Right cardiac atrium (tissue), 5 donors: ENCODE measurements at places on chromosomes 3 and 15.

DNA sequence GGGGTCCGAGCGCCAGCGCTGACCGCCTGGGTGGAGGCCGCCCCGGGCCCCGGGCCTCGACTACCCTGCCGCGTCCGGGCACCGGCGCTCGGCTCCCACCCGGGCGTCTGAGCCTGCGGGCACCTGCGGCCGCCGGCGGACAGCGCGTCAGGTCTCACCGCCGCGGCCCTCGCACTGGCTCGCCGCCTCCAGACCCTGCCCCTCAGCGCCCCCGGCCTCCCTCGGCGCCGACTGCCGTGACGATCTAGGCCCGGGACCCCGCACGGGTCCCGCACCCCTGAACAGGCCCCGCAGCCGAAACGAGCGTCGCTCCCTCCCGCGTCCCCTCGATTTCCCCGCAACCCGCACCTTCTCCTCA is 297 bp downstream of the PRC1 start:
- no peak for DNase-seq

DNA sequence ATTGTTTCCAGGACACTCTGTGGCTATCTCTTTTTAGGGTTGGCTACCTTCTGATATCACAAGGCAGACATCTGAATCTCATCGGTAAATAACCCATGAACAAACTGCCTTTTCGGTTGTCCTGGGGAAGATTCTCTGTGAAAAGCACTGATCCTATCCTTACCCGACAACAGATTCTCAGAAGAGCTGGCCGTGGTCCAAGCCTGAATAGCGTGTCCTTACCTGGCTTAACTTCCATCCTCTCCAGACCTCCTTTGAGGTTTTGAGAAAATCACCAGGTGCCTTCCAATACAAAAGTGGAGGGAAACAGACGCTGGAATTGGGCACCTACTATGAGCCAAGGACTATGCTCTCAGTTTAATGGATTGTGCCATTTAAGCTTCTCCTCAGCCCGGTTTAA is 87.4 kb upstream of the ARHGEF3 start:
- DNase-seq = no peak

DNA sequence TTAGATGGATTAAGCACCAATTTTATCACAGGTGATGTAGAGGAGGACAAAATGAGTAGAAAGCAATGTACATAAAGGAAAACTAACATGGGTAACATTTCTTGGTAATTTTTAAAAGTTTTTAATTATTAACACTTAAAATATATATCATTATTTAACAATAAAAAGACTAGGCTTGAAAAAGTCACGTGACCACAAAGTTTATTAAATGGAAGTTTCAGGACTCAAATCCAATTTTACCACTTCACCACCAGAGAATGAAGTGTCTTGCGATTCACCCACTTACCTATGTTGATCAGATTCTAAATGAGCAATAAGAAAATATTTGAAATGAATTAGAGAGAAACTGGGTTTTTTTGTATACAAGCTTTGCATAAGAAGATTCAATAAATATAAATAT is 721.3 kb downstream of the GBE1 start:
- DNase-seq = no peak

GRCh38 chr15:63502843-63503738 is 1.3 kb upstream of the USP3 start:
- DNase-seq = peak; percentile 95

GRCh38 chr3:195736866-195737490 is 16.2 kb downstream of the MUC20 start:
- no peak for DNase-seq

DNA sequence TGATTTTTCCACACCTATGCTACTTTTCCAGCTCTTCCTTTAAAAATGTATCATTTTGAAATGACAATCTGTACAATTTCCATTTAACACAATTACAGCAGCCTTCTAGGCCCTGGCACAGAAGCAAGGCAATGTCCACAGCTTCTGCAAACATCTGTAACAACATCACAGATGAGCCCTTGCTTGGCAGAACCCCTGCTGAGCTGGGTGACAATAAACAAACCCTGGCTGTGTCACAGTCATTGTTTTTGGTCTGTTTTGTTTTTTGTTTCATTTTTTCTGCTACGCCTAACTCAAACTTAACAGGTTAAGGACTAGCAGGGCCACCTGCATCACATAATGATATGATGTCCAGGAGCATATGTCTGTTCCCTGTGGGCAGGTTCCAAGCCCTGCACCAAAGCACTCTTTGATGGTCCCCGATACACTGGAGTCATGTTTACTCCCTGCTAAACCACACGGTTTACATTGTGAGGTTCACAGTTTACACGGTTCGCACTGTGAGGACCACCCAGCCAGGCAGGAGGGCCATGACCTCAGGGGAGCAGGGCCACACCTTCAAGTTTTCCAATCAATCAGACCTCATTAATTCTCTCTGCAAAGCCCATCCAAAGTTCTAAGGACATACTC is 186.8 kb upstream of the CHRNA7 start:
- DNase-seq = no peak

DNA sequence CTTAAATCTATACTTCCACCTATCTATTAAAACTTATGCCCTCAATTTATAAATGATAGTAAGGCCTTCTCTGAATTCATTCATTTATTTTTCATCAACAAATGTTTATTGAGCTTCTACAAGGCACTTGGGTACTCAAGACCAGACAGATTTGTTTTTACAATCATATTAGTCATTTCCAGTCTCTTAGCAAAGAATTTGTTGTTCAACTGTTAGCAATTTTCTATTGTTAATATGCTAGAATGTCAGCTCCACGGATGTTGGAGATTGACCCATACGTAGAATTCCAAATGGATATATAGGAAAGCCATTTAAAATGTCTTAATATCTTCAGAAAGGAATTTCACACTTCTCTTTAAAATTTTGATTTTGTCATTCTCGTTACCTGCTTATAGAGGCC is 36.7 kb downstream of the ZBTB38 start:
- DNase-seq = no peak

GRCh38 chr3:16522834-16523233 is 9.3 kb upstream of the RFTN1 start:
- DNase-seq = no peak

GRCh38 chr3:98026425-98027084 is 8.6 kb downstream of the GABRR3 start:
- no peak for DNase-seq

DNA sequence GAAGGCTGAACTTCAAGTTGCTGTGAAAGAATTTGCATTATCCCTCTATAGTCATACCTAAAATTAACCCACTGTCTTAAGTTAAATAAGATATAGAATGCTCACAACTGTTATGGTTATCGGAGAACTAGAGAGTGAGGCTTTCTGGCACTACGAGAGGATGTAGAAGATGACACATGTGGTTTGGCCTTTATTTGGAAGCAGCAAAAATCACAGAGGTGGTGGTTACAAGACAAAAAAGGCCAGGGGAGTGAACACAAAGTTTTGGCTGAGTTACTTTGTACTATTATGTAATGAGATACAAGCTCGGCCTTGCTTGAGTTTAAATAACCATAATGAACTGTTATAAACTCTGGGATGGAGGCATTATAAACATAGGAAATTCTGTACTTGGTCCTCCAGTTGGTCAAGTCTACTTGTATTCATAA is 78.3 kb upstream of the ICE2 start:
- no peak for DNase-seq

GRCh38 chr15:48501208-48501607 is 144.3 kb downstream of the FBN1 start:
- DNase-seq = no peak

DNA sequence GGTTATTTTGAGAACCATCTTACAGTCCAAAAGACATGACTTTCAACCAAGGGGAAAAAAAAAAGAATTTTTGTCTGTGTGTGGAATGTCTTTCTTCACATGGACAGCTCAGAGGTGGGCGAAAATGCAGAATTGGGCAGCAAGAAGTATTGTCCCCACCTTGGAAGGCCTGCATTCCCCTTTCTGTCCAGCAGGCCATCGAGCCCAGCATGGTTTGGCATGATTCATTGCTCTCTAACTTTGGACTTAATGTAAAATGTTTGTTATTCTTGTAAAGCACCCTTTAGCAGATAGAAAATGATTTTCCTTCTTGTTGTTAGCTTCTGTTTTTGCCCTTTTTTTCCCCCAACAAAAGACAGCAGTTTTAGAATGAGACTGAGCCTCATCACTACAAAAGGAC is 12.4 kb downstream of the MYO1E start:
- DNase-seq = no peak

DNA sequence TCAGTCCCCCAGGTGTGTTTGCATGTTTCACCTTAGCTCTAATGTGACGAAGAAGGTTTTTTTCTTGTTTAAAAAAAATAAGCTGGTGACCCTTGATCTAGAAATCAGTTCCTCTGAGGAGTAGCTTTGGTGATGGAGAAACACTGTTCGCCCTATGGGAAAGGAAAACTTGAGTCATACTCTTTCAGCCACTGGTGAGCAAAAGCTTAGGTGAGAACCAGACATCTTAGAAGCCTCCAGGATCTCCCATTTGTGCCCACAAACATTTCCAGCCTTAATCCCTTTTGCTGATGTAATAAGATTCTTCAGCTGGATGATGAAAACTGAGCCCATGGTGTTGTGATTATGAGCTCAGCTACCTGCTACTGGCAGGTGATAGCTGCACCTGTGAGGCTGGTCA is 37.8 kb downstream of the SLC27A2 start:
- DNase-seq = no peak

- no peak for DNase-seq
Observed at GRCh38 chr15:56950979-56951378, 32.5 kb downstream of the TCF12 start.

DNA sequence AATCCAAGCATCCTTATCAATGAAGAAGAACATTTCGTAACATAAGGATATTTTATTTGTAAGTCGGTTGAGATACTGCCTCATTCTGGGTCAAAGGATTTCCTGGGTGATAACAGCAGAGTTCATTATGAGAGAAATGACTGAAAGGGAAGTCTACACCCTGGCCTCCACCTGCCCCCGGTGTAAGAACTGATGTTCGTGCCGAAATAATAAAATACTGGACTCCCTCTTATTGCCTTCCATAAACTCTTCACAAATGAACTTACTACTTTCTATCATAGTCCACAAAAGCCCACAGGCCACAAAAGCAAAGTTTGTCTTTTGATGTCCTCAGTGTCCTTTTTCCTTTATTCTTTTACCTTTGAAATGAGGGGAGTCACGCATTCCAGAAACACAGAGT is 174.4 kb downstream of the SERPINI1 start:
- no peak for DNase-seq

DNA sequence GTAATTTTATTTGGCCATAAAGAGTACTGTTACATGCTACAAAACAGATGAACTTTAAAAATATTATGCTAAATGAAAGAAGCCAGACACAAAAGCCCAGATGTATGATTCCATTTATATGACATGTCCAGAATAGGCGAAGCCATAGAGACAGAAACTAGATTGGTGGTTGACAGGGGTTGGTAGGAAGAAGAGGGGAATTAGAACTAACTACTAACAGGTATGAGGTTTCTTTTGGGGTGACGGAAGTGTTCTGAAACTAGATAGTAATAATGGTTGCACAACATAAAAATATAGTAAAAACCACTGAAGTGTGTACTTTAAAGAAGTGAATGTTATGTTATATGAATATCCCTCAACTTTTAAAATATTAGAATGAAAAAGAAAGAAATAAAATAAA is 66.1 kb downstream of the GBE1 start:
- DNase-seq = no peak

GRCh38 chr3:78734048-78734637 is 1033.7 kb downstream of the ROBO1 start:
- DNase-seq = no peak

DNA sequence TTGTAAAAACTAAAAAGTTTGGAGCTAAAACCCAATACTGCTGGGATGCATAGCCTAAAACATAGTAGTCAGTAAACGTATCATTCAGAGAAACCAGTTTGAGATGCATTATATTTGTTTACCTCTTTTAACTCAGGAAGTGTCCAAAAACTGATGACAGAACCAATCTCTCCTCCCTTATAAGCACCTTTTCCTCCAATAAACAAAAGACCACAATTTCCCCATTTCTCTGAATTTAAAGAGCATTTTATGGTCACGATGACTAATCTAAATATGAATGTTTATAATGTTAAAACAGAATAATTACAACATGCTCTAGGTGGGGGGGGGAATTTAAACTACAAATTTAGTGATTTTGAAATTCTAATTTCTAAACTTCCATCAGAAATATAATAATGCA is 58.5 kb downstream of the CEP63 start:
- no peak for DNase-seq

GRCh38 chr15:22978691-22979237 is 1.4 kb downstream of the CYFIP1 start:
- no peak for DNase-seq

- no peak for DNase-seq
Observed at GRCh38 chr15:59654046-59654445, 3.3 kb downstream of the GTF2A2 start.

- DNase-seq = no peak
Observed at GRCh38 chr15:56978898-56979662, 60.6 kb downstream of the TCF12 start.

DNA sequence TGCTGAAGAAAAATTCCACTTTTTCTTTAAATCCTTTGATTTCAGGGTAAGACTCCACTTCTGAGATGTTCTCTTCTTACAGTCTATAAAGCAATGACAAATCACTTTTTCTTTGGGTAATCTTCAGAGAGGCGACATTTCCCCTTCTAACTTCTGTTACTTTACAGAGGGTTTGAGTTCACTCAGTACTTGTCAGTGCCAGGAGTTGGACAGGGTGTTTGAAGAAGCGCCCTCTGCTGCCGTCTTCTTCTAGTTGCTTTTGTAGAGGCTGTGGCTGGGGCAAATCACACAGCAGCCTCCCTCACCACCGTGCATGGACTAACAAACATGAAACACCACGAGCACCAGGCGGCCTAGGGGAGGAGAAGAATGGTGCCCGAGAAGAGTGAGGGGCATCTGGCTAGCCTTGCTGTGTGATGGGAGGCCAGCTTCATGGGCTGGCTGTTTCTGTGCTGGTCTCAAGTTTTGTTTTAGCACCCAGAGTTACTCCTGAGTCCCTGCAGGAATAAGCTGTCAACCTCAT is at the start of gene CD80:
CD80 (minus strand) TSS at position 174 of the 523 bp plus-strand sequence. CDS start 1,886 bp downstream, outside the sequence.
- DNase-seq = peak; percentile 66

DNA sequence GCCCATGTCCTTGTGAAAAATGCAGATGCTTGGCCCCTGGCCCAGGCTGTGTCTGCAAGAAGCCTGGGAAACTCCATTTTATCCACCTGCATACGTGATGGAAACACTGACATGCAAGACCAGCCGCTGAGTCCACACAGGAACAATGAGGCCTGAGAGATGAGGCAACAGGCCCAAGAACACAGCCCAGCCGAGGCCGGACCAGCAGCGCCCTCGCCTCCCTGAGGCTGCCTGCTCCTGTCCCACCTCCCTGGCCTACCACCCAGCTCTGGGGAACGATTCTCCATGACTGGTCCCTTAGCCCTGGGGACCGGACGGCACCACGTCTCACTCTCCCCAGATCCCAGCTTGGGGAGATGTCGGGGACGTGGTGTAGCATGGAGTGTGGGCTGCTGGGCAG is 47.5 kb downstream of the HMCES start:
- no peak for DNase-seq

DNA sequence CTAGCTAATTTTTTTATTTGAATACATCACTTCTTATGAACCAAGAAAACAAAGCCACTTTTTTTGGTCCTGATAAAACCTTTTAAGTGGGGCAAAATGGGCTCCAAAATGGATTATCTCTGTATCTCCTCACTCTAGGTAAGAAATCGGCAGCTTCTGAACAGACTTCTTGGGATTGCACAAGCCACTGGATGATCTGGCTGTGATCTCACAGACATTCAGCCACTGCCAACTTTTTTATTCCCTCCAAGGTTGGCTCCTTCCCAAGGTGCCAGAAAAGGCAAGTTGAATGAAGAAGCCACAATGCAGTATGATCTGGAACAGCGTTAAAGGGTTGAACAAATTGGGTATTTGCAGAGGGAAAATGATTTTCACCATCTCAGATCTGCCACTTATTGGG is 73.2 kb downstream of the PRICKLE2 start:
- no peak for DNase-seq
